ENCODE measurements at places on chromosomes 2 and 18.

- no peak for DNase-seq
These were observed 11.8 kb downstream of the G6PC2 start for GRCh38 chr2:168912901-168913369.

GRCh38 chr2:150532879-150533278 lies 45.4 kb upstream of the RND3 start:
- DNase-seq, result no peak

DNA sequence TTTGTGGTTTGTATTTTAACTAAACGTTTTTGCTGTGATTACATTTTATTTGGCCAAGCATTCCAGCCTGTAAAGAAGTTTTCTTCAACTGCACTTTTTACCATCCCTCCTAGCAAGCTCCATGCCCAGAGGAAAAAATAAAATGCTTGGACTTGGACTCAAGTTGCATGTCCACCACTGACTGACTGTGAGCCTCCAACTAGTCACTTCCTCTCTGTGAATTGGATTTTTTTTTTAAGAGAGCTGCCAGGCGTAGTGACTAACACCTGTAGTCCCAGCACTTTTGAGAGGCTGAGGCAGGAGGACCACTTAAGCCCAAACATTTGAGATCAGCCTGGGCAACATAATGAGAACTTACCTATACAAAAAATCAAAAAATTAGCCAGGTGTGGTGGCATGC lies 1185.2 kb upstream of the PIK3C3 start:
- no peak for DNase-seq

GRCh38 chr2:229445501-229446211 lies 174.6 kb upstream of the PID1 start:
- DNase-seq, result no peak

DNA sequence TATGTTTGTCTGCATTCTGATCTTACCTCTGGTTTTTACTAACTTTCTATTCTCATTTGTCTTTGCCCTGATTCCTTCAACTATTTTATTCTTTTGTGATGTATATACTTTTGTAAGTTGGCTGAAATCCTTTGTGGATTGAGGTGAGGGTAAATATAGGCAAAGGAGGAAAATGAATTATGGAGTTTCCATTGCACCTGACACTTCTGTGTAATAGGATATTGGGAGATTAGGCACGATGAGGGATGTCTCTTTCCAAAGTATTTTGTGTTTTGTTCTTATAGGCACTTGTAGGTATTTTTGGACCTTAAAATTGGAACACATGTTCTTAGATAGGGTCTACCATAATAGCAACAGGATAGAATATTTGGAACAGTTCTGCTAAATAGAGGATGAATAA lies 76.4 kb downstream of the HRH4 start:
- DNase-seq, result no peak

DNA sequence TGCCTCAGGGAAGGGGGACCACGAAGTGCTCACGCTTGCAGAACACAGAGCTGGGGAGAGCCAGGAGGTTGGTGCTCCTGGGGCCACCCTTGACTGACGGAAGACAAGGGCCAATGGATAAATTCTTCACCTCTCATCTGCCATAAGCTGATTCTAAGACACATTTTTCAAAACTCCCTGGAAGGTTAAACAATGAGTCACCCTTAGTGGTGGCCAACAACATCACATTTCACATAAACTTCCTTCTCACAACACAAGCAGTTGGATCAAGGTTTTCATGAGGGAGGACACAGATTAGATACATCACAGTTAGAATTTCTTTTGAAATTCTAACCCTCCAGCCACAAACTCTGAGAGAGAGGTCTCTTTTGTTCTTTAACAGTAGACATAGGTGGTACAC lies 713.6 kb upstream of the POU3F3 start:
- DNase-seq, result no peak

- no peak for DNase-seq
These were observed 41.9 kb downstream of the TANC1 start for GRCh38 chr2:159010340-159010739.

DNA sequence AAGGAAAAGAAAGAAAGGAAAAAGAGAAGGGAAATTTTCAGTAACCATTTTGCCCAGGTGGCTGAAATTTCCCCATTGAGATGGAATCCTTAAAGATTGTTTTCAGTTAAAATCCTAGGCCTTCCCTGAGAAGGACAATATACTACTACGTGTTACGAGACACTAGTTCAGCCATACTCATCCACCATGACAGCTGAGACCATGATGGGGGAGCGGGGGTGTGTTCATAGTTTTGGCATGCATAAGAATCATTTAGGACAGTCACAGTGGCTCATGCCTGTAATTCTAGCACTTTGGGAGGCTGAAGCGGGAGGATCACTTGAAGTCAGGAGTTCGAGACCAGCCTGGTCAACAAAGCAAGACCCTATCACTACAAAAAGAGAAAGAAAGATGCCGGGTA lies 28.0 kb downstream of the PLA2R1 start:
- no peak for DNase-seq

- DNase-seq, result no peak
These were observed 170.7 kb upstream of the ERBB4 start for GRCh38 chr2:212709280-212709679.

GRCh38 chr18:25876330-25876948 lies 214.0 kb downstream of the SS18 start:
- no peak for DNase-seq

GRCh38 chr2:74845217-74845751 lies 11.4 kb downstream of the HK2 start:
- DNase-seq, result no peak

- no peak for DNase-seq
These were observed 53.1 kb downstream of the KCTD1 start for GRCh38 chr18:26495287-26495686.

DNA sequence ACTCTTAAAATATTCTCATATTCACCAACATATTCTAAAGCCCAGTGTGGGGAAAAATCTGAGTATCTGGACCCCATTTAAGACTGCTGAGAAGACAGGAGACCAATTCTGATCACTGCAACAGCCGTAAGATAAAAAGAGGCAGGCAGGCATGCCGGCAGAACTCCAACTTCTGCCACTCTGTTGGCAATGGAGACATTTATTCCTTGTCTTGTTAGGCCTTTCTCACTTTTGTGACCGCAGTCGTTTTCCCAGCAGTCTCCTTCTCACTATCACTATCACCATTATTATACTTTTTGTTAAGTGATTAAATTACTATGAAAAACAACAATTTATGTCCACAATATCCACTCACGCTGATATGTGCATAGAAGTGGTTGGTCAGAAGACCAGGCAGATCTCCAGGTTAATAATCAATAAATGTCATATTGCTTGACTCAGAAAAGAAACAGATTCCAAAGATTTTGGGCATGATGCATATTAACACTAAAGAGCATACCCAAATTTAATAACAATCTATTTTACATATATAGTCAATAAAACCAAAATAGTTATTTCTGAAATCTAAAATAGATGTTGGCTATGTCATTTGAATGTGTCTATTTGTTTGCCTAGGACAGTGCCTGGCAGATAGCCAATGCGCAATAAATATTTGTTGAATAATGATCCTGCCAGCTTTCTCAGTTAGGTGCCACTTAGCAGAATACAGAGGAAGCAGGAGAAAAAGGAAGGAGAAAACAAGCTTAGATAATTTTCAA lies 38.2 kb downstream of the SESTD1 start:
- no peak for DNase-seq

DNA sequence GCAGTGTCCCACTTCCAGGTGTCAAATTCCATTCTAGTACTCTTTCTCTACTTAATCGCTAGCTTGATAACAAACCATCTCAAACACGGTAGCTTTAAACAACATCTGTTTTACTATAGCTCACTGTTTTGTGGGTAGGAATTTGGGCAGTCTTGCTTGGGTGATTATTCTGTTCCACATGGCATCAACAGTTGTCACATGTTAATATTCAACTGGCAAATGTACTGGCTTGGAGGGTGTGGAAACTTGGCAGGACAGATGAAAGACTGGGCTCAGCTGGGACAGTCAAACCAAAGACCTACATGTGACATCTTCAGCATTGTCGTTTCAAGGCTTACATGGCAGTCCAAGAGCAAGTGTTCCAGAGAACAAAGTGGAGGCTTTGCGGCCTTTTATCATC lies 241.8 kb downstream of the PTH2R start:
- DNase-seq, result no peak

GRCh38 chr18:36890598-36890997 lies 61.7 kb downstream of the KIAA1328 start:
- DNase-seq, result no peak

Measured in MM.1S (cell line).